ENCODE measurements at places on chromosomes 12 and 14.

DNA sequence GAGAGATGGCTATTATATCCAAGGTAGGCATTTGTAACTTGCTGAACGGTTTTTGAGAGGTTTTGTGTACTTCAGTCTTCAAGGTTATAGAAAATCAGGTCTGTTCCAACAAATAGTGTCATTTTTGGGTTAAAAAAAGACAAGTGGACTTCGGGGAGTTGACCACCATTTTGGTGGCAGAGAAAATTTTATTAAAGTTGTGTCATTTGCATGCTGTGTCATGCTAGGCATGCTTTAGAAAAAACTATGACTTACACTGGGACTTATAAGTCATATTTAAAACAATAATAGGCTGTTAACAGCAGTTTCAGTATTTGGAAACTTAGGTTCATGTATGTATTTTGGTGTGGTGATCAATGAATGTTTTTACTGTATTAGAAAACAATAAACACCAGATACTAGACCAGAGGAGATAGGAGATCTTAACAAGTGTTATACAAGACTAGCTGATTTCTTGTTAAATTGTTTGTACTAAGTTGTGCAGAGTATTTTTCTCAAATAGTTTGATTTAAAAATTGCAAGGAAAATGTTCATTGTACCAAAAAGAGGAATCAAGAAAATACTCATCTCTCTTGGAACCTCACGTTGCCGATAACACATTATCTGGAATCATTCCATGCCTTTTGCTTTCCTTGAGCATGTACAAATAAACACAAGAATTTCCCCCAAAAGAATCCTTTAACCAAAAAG, 1.4 kb downstream of the RAN start:
- DNase-seq, result no peak

DNA sequence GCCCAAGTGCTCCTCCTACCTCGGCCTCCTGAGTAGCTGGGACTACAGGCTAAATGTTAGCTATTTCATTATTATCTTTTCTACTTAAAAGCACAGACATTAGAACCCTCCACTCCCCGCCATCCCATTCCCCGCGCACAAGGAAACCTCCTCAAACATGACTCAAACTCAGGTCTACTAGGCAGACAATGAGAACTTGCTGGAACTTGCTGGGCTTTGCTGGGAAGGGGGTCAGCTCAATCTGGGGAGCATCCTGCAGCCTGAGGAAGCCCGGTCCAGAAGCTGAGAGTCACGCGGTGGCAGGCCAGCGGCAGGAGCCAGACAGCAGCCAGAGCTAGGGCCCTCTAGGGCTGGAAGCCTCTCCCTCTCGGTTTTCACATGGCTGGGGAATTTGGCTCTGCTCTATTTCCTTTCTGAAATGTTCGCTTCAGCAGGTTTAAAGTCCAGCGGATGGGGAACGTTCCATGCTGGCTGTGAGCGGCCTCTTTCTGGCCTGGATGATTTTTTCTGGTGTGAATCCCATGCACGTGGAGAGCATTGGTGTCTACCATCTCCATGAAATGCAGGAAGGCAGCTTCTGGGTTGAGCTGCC, 68.5 kb downstream of the SLC6A12 start:
- DNase-seq, result no peak

- peak; percentile 60 for DNase-seq
These were observed 283.3 kb upstream of the PWP1 start for GRCh38 chr12:107402041-107403022.

DNA sequence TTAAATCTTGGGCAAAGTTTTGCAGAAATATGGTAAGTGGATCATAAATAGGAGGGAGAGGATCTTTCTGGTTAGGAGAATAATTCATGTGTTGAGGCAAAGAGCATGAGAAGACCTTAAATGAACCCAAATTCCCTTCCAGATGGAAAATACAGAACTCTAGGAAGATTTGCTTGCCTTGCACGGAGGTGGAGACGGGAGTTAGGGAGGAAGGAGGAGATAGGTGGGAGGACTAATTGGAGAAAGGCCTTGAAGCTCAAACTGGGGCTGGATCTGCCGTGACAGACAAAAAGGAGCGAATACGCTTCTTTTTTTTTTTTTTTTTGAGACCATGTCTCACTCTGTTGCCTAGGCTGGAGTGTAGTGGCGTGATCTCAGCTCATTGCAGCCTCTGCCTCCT, 5.9 kb downstream of the GPRC5A start:
- no peak for DNase-seq

- no peak for DNase-seq
These were observed 572.7 kb downstream of the VRK1 start for GRCh38 chr14:97369901-97370300.

DNA sequence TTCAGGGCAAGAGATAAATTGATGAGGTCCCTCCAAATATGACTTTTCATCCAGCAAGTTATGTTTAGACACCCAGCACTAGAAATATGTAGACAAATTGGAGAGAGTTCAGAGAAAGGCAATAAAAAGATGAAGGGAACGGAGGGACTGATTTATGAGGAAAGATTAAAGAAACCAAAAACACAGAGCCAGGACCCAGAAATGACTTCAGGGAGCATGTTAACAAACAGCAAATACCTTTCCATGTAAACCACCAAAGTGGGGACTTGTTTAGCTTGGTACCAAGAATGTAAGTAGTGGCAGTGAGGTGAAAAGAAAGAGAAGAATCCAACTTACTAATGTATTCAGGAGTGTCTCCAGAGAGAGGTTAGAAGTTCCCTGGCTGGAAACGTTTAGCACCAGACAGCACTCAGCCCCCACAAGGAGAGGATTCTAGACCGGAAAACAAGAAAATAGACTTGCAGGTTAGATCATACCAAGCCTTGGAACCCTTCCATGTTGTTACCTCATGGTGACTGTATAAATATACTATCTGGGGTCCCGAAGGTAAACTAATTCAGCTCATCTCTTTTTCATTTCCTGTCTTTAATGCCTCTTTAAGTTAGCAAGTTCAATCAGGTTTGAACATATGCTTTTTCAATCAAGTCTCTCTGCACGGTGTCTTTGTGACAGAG, 79.2 kb downstream of the TBC1D30 start:
- DNase-seq, result no peak
